ENCODE measurements at places on chromosomes 4 and X. TPM values are rescaled to one million over a fixed set of nuclear protein-coding genes. Genes with fewer than 3 reads are reported as not detected.

GRCh38 chrX:131270080-131270479, 19.0 kb downstream of the IGSF1 start:
- no peak for DNase-seq

- no peak for DNase-seq
These were observed 10.6 kb downstream of the PBDC1 start for GRCh38 chrX:76183289-76184049.

DNA sequence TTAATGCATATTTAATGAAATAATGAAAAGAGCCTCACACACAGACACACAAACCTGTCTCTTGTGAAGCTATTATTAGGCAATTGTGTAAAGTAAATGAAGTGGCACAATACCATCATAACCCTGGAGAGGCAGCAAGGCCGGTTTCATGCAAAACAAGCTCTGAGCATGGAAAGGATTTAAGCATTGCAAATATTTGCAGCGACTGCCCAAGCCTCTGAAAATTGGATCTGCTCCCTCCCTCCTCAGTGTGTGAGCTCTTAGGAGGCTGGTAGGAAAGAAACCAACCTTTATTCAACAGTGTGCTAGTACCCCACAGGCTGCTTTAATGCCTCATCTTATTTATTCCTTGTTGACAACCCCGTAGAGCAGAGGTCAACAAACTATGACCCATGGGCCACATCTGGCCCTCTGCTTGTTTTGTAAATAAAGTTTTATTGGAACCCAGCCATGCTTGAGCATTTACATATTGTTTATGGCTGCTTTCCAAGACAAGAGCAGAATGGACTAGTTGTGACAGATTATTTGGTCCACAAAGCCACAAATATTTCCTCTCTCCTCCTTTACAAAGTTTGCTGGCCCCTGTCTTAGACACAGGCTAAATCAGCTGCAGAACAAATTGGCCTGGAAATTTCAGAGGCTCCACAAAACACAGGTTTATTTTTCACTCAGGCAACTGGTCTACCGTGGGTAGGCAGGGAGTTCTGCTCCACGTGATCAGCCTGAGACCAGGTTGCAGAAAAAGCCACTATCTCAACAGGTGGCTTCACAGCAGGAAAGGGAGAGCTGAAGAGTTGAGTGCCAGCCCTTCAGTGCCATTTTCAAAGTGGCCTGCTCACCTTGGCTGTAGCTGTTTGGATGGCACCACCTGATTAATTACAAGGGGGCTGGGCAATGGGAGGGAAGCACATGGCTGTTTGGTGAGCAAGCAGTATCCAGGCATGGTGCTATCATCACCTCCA, 16.8 kb downstream of the RS1 start:
- DNase-seq = no peak

- DNase-seq = no peak
These were observed 86.4 kb downstream of the LDB2 start for GRCh38 chr4:16812041-16812440.

DNA sequence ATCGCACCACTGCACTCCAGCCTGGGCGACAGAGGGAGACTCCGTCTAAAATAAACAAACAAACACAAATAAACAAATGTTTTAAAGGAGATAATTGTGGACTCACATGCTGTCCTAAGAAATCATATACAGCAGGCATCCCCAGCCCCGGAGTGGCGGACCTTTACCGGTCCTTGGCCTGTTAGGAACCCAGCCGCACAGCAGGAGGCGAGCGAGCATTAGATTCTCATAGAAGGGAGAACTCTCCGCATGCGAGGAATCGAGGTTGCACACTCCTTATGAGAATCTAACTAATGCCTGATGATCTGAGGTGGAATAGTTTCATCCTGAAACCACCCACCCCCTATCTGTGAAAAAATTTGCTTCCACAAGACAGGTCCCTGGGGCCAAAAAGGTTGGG, 39.0 kb downstream of the EIF2S3 start:
- DNase-seq = no peak

DNA sequence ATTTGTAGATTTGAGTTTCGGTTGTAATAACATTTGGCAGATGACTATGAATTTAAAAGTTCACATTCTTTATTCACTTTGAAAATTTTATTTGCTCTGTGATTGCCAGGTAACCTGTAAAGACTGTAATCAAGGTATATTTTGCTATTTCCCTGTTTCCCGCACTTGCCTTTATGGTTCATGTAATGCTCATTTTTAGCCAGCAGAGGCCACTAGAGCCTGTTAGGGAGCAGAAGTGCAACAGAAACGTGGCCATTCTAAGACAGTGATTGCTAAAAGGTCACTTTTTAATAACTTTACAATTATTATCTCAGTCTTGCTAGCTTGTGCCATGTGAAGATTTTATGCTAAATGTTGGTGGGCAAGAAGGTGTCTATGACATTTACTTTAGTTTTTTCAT, 12.4 kb downstream of the YIPF6 start:
- no peak for DNase-seq

DNA sequence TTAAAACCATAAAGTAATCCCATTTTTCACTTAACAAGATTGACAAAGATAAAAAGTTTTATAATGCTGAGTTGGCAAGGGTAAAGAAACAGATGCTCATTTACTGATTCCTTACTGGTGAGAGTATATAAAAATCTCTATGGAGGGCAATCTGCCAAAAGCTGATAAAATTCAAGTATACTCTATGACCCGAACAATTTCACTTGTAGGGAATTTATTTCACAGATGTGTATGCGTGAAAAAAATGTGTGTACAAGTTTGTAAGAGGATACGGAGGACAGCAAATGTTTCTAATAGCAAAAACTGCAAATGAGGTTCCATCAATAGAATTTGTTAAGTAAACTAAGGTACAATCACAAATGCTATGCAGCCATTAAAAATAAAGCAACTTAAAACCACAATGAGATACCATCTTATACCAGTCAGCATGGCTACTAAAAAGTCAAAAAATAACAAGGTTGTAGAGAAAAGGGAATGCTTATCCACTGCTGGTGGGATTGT, 23.4 kb downstream of the DHX15 start:
- no peak for DNase-seq

GRCh38 chr4:89242864-89243732, 64.5 kb downstream of the GPRIN3 start:
- DNase-seq = no peak

- no peak for DNase-seq
These were observed 63.0 kb upstream of the MXD4 start for GRCh38 chr4:2324891-2325290.

GRCh38 chrX:24055043-24055356, 244 bp downstream of the EIF2S3 start:
- DNase-seq = no peak

GRCh38 chr4:30950737-30951136, 230.6 kb downstream of the PCDH7 start:
- DNase-seq = no peak

GRCh38 chr4:5626913-5627312, 81.4 kb downstream of the EVC2 start:
- no peak for DNase-seq

Gene TMEM33
- total RNA-seq = 26.0 TPM

Gene CD38
- total RNA-seq = 5.2 TPM

Gene TEX13D
- not detected for total RNA-seq

Gene TXK
- 1.4 TPM for total RNA-seq

Measured in heart right ventricle (tissue), 16 donors.